GM23248 (cell line): ENCODE measurements at places on chromosomes 16 and 17.

- no peak overlapping the region for H3K4me3 ChIP-seq
- no peaks in the 10 kb centered on the region for H3K27me3 ChIP-seq
- H3K36me3 ChIP-seq: no peaks in the 10 kb centered on the region
- H3K4me1 ChIP-seq: no peaks in the 10 kb centered on the region
Observed at GRCh38 chr17:6913608-6914443, 82.0 kb upstream of the ALOX12 start.

DNA sequence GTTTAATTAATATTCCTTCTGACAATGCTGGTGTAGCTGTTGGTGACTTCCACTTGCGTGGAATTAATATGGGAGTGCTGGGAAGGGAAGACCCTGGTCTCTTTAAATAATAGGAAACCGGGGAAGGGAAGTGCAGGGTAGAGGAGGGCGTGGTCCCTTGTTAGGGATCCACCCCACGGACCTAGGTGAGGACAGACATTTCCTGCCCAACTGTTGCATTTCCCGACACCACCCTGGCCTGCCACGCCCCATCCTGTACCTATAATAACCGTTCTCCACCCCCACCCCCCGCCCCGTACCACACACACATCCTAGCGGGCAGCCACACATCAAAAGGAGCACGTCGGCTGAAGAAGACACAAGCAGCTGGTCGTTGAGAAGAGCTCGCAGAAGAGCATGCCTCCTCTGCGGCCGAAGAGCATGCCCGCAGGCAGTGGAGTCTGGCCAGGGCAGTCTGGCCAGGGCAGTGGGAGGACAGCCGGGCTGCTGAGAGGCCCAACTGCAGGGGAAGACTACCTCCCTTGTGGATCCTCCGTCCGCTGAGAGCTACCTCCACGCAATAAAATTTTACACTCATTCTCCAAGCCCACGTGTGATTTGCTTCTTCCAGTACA, 36.8 kb upstream of the MMD start:
- no peak for DNase-seq
- H3K36me3 ChIP-seq: no peaks in the 10 kb centered on the region
- peaks cover 39% of the 10 kb centered on the region for H3K4me1 ChIP-seq
- no peak overlapping the region for H3K4me3 ChIP-seq
- no peak overlapping the region for H3K27ac ChIP-seq

- peak overlapping the region; percentile 97 for H3K27ac ChIP-seq
- H3K4me1 ChIP-seq: peaks cover 71% of the 10 kb centered on the region
- peak overlapping the region; percentile 53 for H3K4me3 ChIP-seq
- peak; percentile 98 for DNase-seq
- H3K36me3 ChIP-seq: no peaks in the 10 kb centered on the region
- H3K27me3 ChIP-seq: no peaks in the 10 kb centered on the region
Observed at GRCh38 chr17:57874434-57875289, 24.8 kb upstream of the MRPS23 start.

DNA sequence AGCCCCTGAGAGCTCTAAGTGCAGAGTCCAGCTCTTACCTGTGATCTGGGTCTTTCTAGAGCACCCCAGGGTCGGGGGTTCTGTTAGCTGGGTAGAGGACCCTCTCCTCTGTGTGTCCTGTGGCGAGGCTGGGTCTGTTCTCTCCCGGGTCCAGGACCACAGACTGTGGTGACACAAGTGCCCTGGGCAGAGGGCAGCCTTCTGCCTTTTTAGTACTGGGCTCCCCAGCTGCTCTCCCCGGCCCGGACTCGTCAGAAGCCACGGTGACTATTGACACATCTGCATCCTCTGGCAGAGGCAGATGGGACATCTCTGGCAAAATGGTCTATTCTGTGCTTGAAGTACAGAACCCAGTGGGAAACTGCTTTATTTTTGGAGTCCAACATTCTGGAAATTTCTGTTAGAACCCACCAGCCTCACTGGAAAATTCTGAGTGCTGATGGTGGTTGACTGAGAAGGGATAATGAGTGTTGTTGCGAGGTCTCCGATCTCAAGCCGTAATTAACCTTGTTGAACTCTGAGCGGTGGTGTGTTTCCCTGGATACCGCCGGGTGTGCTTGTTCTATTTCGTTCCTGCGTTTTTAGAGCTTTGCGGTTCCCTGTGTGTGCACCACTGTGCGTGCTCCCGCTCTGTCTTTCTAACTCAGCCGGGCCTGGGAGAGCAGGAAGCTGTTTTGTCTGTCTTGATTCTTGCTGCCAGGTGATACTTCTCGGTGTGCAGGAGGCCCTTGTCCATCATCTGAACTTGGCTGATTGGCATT, 26.0 kb upstream of the NUDT16L1 start:
- H3K36me3 ChIP-seq: peaks cover 21% of the 10 kb centered on the region
- H3K4me1 ChIP-seq: no peaks in the 10 kb centered on the region
- no peaks in the 10 kb centered on the region for H3K27me3 ChIP-seq
- DNase-seq: no peak
- no peak overlapping the region for H3K27ac ChIP-seq

- DNase-seq: peak; percentile 64
- peaks cover 55% of the 10 kb centered on the region for H3K27me3 ChIP-seq
- H3K4me1 ChIP-seq: no peaks in the 10 kb centered on the region
Observed at GRCh38 chr17:79789943-79790804, 6.7 kb downstream of the CBX8 start.

GRCh38 chr17:17300624-17301568, 2.3 kb upstream of the NT5M start:
- no peaks in the 10 kb centered on the region for H3K27me3 ChIP-seq
- H3K4me1 ChIP-seq: peaks cover 21% of the 10 kb centered on the region
- no peaks in the 10 kb centered on the region for H3K36me3 ChIP-seq
- H3K4me3 ChIP-seq: peak overlapping the region; percentile 16; the same call in 1 of the 2 replicates
- peak; percentile 79 for DNase-seq
- no peak overlapping the region for H3K27ac ChIP-seq
